ENCODE measurements at places on chromosomes 4 and X.

DNA sequence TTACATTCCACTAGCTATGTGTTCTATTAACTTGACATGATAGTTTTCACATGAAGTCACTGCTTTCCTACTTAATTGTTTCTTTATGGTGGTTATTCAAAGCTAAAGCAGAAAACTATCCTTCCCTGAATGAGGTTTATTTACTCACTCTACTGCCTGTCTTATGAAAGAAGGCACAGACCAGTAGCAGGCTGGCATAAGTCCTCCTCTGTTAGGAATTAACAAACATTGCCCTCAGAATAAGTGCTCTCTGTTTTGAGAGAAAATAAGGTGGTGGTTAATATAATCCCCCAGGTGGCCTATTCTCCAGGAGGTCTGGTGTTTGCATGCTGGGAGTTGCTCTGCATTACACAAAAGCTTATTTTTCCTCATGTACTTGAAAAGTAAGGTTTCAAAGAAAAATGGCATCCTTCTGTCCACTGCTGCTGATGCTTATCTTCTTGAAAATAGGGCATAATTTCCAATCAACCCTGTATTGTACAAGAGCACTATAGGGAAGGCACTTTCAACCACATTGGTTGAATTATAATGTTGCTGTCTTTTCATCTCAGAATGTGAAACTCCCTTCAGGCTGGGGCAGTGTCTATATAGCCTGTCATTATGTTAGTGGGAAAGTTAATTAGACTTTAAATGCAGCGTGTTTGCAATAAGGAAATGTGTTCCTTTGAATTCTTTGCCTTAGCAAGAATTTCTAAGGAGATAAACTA lies 119.7 kb upstream of the TBC1D9 start:
- no peak for DNase-seq

DNA sequence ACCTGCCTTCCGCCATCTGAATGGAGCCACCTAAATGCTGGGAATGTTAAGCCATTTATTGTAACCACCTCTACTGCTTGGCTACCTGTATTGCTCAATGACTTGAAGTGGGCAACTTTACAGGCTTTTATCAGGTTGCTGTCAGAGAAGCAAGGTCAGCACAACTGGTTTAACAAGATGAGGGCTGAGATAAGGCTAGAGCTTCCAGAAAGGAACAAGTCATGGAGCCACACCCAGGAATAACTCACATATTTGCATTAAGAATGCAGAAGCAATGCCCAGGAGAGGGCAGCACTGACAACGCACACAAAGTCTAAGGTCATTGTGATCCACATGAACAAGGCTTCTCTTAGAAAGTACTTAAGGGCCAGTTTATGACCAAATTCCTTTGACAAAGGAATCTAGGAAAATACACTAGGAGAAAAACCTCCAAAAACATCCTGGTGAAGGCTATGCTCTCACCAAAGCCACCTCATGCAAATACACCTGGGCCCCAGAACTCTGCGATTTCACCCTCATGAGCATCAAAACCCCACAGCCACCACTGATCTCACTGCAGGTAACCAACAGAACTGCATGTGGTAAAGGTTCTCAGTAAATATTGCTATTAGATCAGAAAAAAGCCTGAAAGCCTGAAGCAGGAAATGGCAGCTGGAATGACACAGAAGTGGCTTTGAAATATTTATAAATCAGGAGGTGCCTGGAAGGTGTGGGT lies 15.0 kb upstream of the STS start:
- no peak for DNase-seq

DNA sequence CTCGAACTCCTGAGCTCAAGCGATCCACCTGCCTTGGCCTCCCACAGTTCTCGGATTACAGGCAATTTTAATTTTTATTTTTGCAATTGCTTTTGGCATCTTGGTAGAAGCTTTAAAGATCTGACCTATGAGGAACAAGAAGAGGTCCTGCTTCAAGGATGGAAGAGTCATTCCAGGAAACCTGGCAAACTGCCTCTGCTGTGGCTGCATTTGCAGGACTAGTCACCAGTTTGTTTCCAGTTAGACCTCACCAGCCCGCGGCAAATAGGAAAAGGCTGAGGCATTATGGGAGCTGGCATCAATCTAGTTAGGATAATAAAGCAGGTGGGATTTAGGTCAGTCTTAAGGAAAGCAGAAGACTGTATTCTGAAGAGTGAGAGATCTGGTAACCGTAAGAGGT lies 51.9 kb upstream of the LAS1L start:
- no peak for DNase-seq

- no peak for DNase-seq
These were observed 9.9 kb downstream of the CFAP99 start for GRCh38 chr4:2428496-2429213.

- DNase-seq, result no peak
These were observed 41.0 kb downstream of the AMELX start for GRCh38 chrX:11334165-11334564.

GRCh38 chr4:22323691-22324090 lies 192.2 kb downstream of the ADGRA3 start:
- no peak for DNase-seq
